AG08396 (cell line): ENCODE measurements at places on chromosomes 3 and 15.

DNA sequence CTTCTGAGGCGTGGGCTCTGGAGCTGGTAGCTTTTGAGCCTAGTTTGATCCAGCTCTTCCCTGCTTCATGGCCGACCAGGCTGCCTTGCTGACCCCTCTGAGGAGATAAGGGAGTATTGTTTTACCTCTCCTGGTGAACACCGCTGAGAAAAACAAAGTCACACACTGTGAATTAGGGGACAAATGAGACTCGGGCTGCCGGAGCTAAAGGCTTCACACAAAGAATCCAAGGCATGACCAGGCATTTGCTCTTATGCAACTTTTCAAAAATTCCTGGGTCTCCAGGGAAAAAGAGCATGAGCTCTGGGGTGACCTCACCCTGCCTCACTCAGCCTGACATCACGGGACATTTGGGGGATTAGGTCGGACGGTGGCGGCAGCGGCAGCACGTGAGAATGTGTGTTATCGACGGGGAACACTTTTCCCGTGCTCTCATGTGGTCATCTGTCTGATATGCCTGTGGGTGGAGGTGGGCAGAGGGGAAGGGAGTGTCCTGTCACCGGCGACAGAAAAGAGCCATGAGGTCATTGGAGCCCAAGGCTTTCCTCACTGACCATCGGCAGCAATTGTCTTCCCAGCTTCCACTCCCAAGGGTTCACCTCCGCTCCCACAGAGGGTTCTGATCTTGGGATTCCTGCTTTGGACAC is 61.0 kb downstream of the TMEM44 start:
- peak; percentile 71 for DNase-seq

DNA sequence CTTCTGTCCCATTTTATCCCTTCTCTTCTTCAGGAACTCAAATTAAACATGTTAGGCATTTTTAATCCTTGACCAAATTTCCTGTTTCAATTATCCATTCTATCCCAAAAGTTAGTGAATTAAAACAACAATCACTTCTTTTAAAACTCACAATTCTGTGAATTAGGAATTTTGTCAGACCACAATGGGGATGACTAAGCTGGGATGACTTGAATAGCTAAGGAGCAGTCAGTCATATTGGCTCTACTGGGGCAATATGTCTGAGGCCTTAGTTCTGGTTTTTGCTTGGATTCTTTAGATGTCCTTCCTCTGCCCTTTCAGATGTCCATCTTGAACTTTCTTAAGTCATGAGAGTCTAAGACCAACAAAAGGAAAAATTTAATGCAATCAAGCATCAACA is 178.2 kb upstream of the TGFBR2 start:
- DNase-seq = peak; percentile 17

- DNase-seq = no peak
These were observed 566.5 kb downstream of the ROBO2 start for GRCh38 chr3:77606372-77606771.

DNA sequence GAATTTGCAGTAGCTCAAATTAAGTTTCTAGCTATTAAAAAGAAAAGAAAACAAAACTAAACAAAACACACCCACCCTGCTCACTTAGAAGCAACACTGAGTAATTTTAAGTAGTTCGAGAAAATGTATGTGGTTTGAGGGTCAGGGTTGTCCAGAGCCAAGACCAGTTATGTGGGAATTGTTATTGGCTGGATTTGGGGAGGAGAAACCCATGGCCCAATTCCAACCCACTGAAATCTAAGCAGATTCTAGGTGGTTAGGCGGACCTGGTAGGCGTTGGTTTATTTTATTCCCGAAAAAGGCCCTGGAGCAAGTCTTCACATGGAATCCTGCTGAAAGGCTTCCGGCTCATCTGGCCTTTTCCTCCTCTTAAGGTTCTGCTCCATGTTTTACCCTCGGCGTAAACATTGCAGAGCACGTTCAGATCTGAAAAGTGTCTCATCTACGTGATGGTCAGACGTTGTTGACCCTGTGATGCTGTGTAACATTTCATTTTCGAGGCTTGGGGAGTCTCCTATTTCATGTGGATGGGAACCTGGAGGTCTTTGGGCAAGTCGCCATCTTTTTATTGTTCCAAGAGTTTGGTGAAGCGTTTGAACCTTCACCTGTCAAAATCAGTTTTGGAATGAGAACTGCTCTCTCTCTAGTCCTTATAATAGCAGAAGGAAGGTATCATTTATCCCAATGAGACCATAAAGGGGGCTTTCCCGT is 64.0 kb downstream of the FLNB start:
- no peak for DNase-seq

- DNase-seq = no peak
These were observed 14.5 kb downstream of the RBP1 start for GRCh38 chr3:139524841-139525636.

GRCh38 chr3:38653685-38654537 is 4.4 kb upstream of the SCN5A start:
- DNase-seq = no peak

GRCh38 chr3:26592451-26592850 is 30.1 kb upstream of the LRRC3B start:
- DNase-seq = no peak

DNA sequence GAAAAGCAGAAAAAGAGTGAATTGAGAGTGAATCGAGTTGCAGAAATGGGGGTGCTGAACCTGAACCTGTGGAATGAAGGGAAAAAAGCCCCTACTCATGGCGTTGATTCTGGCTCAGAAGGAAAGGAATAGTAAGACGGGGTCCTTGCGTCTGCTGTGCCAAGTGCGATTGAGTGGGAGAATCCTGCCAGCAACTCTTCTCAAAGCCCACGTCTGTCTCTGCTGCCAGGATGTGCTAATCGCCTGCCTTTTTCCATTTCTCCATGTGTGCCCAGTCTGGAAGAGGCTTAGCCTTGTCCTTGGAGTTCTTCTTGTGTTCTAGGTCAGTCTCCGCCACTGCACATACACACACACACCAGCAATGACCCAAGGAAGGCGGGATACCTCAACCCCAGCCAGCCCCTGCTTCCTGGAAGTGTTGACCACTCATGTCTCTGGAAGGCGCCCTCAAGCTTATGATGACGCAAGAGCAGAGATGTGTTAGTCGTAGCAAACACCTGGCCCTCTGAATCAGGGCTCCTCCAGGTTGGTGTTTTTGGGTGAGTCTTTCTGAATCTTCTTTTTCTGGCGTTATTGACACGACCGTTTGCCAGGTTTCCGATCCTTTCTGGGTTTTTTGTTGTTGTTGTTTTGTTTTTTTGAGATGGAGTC is 262.4 kb upstream of the PROK2 start:
- no peak for DNase-seq

DNA sequence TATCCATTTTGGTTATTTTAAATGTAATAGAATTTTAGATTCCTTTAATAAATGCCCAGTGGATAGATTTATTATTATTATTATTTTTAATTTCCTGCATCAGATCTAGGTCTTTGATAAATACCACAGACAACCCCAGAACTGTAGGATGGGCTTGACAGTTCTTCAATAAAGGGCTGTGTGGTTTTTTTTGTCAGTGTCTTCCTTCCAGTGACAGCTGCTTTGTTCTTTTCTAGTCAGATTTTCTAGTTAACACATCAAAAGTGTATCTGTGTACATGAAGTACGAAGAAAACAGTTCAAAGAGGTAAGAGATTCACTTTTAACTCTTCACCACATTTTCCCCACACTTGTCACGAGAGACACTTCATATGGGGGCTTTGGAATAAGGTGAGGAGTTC is 120.3 kb downstream of the SAMMSON start:
- DNase-seq = no peak

DNA sequence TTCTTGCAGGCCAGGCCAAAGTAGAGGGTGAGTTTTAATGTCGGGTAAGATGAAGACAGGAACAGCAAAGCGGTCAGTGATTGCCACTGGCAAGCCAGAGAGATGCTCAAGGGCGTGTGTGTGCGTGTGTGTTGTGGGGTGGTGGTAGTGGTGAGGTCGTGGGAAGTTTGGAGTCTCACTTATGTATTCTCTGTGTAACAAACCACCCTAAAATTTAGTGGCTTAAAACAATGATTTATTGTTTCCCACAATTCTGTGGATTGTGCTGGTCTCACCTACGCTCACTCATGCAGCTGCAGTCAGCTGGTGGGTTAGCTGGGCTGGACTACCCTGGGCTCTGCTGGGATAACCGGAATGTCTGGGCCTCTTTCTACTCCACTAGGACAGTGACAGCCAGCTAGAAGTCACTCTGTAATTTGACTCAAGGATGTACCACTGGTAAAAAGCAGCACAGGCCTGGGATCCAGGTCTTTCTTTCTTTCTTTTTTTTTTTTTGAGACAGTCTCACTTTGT is 50.9 kb upstream of the BHLHE40 start:
- DNase-seq = no peak

- DNase-seq = no peak
These were observed 61.9 kb downstream of the WHAMM start for GRCh38 chr15:82871358-82871757.

GRCh38 chr15:71733122-71733521 is 77.2 kb upstream of the NR2E3 start:
- no peak for DNase-seq

- no peak for DNase-seq
These were observed 785.9 kb downstream of the GRM7 start for GRCh38 chr3:7646851-7647250.

GRCh38 chr3:44993471-44994205 is 17.6 kb downstream of the EXOSC7 start:
- DNase-seq = peak; percentile 82

DNA sequence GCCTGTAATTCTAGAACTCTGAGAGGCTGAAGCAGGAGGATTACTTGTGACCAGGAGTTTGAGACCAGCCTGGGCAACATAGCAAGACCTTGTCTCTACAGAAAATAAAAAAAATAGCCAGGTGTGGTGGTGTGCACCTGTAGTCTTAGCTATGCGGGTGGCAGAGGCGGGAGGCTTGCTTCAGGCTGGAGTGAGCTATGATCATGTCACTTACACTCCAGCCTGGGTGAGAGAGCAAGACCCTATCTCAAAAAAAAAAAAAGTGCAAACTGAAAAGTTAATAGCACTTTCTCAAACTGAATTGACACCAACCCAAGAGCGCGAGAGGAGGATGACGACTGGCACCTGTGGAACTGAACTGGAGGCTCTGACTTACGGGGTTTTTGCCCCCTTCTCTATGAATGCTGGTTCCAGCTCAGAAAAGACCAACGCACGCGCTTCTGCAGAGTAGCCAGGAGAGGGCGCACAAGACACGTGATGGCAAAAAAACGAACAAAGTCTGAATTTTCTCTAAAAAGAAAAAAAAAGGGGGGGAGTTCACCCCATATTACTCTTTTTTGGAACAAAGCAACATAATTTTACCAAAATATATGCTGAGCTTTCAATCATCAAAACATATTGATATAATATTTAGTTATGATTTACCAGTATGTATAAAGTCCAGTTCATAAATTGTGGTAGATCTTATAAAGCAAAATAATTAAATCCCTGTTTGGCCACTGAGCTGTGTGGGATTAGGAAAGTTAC is 23.7 kb downstream of the CFAP92 start:
- peak; percentile 49 for DNase-seq

GRCh38 chr3:157248590-157249422 is 88.9 kb upstream of the CCNL1 start:
- DNase-seq = peak; percentile 73

GRCh38 chr15:33298631-33299030 is 12.1 kb upstream of the RYR3 start:
- no peak for DNase-seq

GRCh38 chr3:177642042-177642803 is 444.9 kb upstream of the TBL1XR1 start:
- DNase-seq = no peak

GRCh38 chr3:128931046-128931445 is 51.6 kb downstream of the ACAD9 start:
- no peak for DNase-seq

DNA sequence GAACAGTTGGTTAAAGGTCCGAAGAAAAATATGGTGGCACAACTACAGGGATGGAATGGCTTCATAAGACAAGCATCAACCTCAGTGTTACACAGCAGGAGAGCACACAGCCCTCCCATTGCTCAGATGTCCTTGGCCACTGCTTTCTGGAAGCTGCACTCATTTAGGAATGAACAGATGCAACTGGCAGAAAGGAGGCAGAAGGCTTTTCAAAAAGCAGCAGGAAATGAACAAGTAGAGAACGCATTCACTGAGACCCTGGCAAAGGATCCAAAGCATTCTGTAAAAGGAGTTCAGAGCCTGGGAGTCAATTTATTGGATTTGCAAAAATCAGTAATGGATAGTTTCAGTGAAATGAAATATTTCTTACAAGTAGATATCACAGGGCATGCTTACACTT is 101.1 kb downstream of the PDZRN3 start:
- DNase-seq = no peak

DNA sequence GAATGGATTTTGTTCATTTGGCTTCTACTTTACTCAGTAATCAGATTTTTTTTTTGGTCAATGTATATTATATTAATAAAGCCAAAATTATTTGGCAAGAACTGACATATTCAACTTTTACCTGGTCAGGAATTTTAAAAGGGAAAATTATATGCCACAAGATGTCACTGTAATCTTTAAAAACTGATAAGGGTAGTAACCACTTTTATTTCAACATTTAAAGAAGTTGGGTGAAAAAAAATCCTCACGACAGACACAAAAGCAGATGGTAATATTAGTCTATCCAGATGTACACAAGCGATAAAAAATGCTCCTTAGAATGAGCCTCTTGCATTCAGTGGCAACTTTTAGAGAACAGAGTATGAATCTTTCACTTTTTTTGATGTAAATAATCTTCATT is 101.9 kb downstream of the SERPINI1 start:
- DNase-seq = no peak

DNA sequence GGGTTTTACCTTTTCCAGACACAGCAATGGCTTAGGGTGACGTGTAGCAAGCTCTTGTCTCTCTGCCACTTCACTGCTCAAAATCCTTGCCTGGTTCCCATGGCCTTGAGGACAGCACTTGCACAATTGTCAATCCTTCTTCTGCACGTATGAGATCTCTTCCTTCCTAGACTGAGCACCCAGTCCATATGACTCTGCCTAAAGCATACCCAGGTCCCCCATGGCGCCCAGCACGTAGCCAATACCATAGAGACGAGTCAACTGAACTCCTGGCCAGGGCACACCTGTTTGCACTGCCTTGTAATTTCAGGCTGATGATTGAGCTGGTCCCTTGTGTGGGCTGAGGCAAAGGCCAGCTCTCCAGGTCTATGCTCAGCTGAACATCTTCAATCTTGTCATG is 23.3 kb downstream of the SCN5A start:
- no peak for DNase-seq

GRCh38 chr15:23645371-23646164 is 2.1 kb downstream of the MAGEL2 start:
- DNase-seq = no peak

DNA sequence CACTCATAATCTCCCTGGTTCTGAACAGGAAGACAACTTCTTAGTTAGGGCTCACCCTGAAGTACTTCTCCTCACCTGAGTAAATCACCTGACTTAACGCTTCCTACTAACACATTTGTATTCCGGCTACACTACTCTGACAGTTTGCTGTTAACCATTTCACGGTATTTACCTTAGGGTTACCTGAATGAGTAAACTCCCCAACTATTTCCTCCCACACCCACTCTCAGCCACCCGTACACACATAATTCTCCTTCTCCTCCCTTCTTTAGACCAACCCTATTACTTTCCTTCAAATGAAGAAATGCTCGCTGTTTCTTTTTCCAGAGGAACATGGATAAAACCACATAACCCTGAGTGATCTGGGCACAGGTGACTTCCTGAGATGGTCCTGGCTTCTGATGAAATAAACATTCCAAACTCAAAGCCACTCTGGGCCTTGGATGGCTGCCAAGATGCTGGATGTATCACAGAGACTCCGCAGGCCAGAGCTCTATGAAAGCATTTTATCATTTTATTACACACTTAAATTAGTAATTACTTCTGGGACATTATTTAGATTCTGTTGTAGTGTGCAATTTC is 183.6 kb upstream of the ATP11B start:
- DNase-seq = no peak

- DNase-seq = no peak
These were observed 10.0 kb upstream of the PAQR5 start for GRCh38 chr15:69288531-69289341.
